SIG-M5 (cell line): ENCODE measurements at places on chromosomes 6 and 20.

DNA sequence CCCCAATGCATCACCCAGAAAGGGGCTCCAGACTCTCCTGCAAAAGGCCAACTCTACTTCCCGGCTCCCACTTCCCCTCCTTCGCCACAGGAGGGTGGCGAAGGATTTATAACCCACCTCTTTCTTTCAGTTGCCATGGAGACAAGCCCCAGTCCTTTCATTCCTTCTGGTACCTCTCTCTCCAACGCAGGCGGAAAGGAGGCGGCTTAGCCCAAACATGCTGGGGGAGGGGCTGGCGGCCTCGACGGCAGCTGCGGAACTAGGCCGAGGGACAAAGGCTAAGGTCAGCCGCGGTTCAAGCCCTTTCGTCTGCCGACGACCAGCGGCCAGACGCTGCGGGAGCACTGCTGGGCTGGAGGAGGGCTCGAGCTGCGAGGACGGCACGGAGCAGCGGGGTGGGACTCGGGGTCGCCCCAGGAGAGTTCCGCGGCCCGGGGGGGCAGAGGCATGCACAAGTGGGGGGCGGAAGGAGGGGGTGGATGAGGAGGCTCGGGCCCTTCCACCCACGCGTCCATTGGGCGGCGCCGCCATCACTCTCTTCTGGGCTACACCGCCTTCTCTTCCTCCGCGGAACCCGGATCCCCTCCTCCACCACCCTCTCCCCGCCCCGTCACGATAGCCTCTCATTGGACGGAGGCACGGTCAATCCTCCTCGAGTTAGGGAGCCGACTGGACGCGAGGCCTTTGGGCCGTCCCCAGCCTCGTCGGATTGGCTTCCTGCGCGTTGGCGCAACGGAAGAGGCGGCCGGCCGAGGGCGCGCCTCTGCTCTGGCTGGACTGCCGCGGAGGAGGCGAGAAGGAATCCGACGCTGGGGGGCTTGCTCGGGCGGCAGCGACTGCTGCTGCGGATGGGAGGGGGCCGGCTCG, at the start of gene PANK2:
Gene PANK2, plus strand, starts transcription at position 766 of the 867 bp plus-strand sequence.
- peak; percentile 94 for DNase-seq

DNA sequence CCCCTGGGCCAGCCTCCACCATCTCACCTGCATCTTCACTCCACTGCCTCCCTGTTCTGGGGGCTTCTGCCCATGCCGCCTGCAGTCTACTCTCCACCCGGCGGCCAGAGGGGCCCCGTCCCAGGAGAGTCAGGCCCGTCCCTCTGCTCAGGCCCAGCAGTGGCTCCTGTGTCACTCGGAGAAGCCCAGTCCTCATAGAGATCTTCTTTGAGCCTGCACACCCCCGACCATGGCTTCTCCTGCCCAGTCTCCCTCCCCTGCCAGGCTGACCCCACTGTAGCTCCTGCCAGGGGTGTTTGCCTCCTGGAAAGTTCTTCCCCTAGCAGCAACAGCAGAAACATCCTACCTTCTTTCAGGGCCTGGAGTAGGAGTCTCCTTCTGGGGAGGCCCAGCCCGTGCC, 22.2 kb upstream of the NOL4L start:
- DNase-seq = no peak

DNA sequence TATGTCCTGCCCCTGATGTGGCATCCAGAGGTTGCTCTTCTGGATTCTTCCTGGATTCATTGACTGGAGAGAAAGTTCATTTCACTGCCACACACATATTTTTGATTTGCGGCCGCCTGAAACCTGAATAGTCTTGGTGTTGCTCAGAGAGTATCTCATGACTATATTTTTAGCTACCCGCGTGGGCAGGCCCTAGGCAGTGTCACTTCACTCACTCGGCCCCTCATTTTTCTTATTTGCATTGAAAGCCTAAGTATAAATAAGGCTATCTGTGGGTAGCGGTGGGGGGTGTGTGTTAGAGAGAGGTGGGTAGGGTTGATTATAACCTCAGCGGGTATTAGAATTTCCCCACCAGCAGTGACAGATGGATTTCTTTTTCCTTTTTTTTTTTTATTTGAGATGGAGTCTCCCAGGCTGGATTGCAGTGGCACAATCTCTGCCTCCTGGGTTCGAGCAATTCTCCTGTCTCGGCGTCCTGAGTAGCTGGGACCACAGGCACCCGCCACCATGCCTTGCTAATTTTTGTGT, 113.5 kb downstream of the JARID2 start:
- DNase-seq = no peak

GRCh38 chr20:1805816-1806215, 89.4 kb upstream of the SIRPA start:
- DNase-seq = no peak

DNA sequence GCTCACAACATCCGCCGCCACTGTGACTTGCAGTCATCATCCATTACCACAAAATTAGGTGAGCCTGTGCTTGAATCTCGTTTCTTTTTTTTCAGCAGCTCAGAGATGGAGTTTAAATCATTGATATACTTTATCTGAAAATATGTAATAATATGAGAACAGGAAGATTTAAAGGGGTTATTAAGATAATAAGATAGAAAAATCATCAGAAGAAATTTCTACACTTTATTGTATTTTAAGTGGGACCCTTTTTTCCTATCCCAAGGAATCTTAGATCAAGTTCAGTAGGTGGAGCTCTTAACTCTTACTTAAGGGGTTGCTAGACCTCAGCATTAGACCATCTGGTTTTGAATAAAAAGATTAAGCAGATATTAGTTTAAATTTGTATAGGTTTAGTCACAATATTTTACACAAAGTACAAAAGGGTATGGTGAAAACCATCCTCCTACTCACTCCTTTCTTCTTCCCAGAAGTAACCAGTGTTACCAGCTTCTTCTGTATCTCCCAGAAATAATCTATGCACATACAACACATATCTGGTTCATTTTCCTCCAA, 9.4 kb upstream of the NCOA7 start:
- DNase-seq = no peak

DNA sequence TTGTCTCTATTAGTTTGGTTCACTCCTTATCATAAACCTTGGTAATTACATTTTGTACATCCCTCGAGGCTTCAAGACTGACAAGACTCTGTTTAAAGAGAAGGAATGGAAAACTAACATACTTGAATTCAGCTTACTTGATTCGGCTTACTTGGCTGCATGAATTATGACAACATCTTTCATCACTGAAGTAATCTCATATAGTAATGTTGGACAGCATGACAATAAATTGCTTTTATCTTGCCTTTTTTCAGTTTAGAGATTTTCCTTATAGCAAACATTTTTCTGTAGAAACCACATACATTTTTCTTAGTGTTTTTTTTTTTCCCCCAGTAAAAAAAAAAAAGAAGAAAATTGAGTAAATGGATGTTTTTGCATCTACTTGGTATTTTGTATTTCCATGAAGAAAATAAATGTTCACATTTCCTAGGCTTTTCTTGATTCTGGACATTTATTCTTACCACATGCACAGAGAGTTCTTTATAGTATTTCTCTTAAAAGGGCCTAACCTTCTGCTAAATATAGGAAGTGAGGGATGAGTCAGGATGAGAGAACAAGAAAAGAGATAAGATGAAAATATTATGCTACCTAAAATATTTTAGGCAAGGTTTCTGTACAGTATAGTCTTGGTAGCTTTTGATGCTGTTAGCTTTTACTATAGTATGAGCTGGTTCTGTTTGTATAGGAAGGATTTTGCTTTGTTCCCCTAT, 101.0 kb upstream of the HDGFL1 start:
- no peak for DNase-seq
